Adipose tissue (tissue), 3 donors: ENCODE measurements at places on chromosomes 13 and 19. TPM values are rescaled to one million over a fixed set of nuclear protein-coding genes. Genes with fewer than 3 reads are reported as not detected.

ZNF681 gene
- 0.34 TPM for polyA plus RNA-seq

BTBD2 gene
- polyA plus RNA-seq: 57.5 TPM

ANGPTL8 gene
- 7.4 TPM for polyA plus RNA-seq

LIPE gene
- polyA plus RNA-seq: 448 TPM

MIER2 gene
- polyA plus RNA-seq: 22.3 TPM

ZNF888 gene
- polyA plus RNA-seq: 1.1 TPM

RNF17 gene
- polyA plus RNA-seq: 0.08 TPM

TMIGD2 gene
- 0.59 TPM for polyA plus RNA-seq

C19orf38 gene
- 1.4 TPM for polyA plus RNA-seq

ATP7B gene
- 3.2 TPM for polyA plus RNA-seq

ZNF208 gene
- 0.97 TPM for polyA plus RNA-seq

TEX101 gene
- polyA plus RNA-seq: not detected

PLIN5 gene
- 66.1 TPM for polyA plus RNA-seq

GNA15 gene
- polyA plus RNA-seq: 8.5 TPM

GMIP gene
- 6.6 TPM for polyA plus RNA-seq

IZUMO1 gene
- 0.68 TPM for polyA plus RNA-seq

TTC9B gene
- polyA plus RNA-seq: 0.10 TPM

PNMA8A gene
- 0.13 TPM for polyA plus RNA-seq

CGB1 gene
- not detected for polyA plus RNA-seq

CYP2F1 gene
- polyA plus RNA-seq: not detected

TNFAIP8L1 gene
- polyA plus RNA-seq: 5.3 TPM

EBI3 gene
- 3.5 TPM for polyA plus RNA-seq

FCHO1 gene
- polyA plus RNA-seq: 2.2 TPM

ZNF221 gene
- polyA plus RNA-seq: 0.67 TPM

ETHE1 gene
- 50.5 TPM for polyA plus RNA-seq

EFNB2 gene
- polyA plus RNA-seq: 3.9 TPM

RNF225 gene
- polyA plus RNA-seq: not detected

SLC15A1 gene
- polyA plus RNA-seq: 0.09 TPM

ADGRE3 gene
- polyA plus RNA-seq: not detected

ZNF304 gene
- 1.8 TPM for polyA plus RNA-seq

KRTDAP gene
- polyA plus RNA-seq: 0.42 TPM

LAIR2 gene
- polyA plus RNA-seq: not detected

LMTK3 gene
- 0.22 TPM for polyA plus RNA-seq

OVOL3 gene
- not detected for polyA plus RNA-seq

PLPP2 gene
- 3.3 TPM for polyA plus RNA-seq

FCGBP gene
- 16.7 TPM for polyA plus RNA-seq

ZNF547 gene
- polyA plus RNA-seq: 1.1 TPM

RYR1 gene
- 6.2 TPM for polyA plus RNA-seq

DACT3 gene
- 0.41 TPM for polyA plus RNA-seq

TNFSF9 gene
- 1.5 TPM for polyA plus RNA-seq

RFPL4A gene
- not detected for polyA plus RNA-seq

MTUS2 gene
- 0.03 TPM for polyA plus RNA-seq
